ENCODE measurements at places on chromosomes 11 and 22.

GRCh38 chr11:42049186-42049585 is 589.7 kb upstream of the LRRC4C start:
- DNase-seq = no peak

DNA sequence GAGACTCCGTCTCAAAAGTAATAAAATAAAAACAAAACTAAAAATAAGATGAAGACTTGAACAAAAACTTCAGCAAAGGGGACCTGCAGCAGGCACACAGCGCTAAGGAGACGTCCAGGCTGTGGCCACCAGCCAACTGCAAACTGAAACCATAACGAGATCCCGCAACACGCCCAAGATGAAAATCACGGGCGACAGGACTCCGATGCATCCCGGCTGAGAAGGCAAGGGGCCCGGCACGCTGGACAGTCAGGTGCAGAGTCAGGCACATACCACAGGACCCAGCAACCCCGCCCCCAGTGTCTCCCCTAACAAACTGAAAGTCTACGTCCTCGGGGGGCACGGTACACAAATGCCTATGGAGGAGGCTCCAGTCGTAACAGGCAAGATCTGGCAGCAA is 9.2 kb downstream of the HRAS start:
- DNase-seq = no peak

GRCh38 chr11:620201-620600 is 4.5 kb upstream of the IRF7 start:
- DNase-seq = no peak

GRCh38 chr11:47592970-47593369 is 1.2 kb downstream of the C1QTNF4 start:
- no peak for DNase-seq

- no peak for DNase-seq
Observed at GRCh38 chr22:40782521-40782920, 36.6 kb downstream of the SLC25A17 start.

GRCh38 chr22:46858181-46858771 is 95.8 kb downstream of the TBC1D22A start:
- DNase-seq = no peak

GRCh38 chr11:1730059-1730629 is 20.3 kb downstream of the IFITM10 start:
- no peak for DNase-seq
